Activated CD4-positive, alpha-beta T cell treated with anti-CD3 and anti-CD28 coated beads, Interleukin-2, amount 10 ng/mL, durations not matched to agents 24 days and 14 days (primary cell): ENCODE measurements at places on chromosomes 4 and X. TPM values are rescaled to one million over a fixed set of nuclear protein-coding genes. Genes with fewer than 3 reads are reported as not detected.

Gene ARHGEF38
- not detected in 2 replicates for total RNA-seq

Gene MTNR1A
- not detected in 2 replicates for total RNA-seq

Gene VCX
- not detected in 2 replicates for total RNA-seq

Gene AR
- total RNA-seq, result 0.05 TPM in 1 of 2 replicates, not detected in the other

Gene MAGEB10
- not detected in 2 replicates for total RNA-seq

Gene CLDN34
- total RNA-seq, result not detected in 2 replicates

Gene RAB9B
- total RNA-seq, result 0.17 and 0.35 TPM in 2 replicates

Gene NSG1
- 0.09 and 0.44 TPM in 2 replicates for total RNA-seq

Gene TLR3
- not detected in 2 replicates for total RNA-seq

Gene IL21
- 93.8 and 95.3 TPM in 2 replicates for total RNA-seq

Gene RNF175
- not detected in 2 replicates for total RNA-seq

Gene MAP9
- total RNA-seq, result 6.1 and 6.9 TPM in 2 replicates

Gene ADAMTS3
- not detected in 2 replicates for total RNA-seq

Gene PNCK
- total RNA-seq, result 0.36 and 0.84 TPM in 2 replicates

Gene GPR119
- not detected in 2 replicates for total RNA-seq

Gene SORBS2
- total RNA-seq, result not detected in 2 replicates

Gene BEX4
- 4.2 and 5.9 TPM in 2 replicates for total RNA-seq

Gene GPR78
- total RNA-seq, result not detected in 2 replicates

Gene C4orf54
- not detected in 2 replicates for total RNA-seq

Gene SLC6A14
- not detected in 2 replicates for total RNA-seq

Gene DSPP
- not detected in 2 replicates for total RNA-seq

Gene AFM
- not detected in 2 replicates for total RNA-seq
